ENCODE measurements at places on chromosomes 5 and 9.
A peak's percentile ranks its signal among the peaks of the same experiment; 100 is the strongest.

DNA sequence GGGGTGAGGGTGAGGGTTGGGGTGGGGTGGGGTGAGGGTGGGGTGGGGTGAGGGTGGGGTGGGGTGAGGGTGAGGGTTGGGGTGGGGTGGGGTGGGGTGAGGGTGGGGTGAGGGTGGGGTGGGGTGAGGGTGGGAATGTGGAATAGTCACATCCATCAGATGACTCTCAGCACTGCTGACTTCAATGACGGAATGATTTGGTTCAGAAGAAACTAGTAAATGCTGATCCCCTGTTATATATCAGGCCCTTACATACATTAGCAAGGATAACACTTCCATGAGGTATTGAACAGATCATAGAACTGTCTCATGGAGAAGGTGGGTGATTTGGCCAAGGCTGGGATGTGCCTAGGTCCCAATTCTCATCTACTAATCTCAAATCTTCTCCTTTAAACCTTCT is 24.5 kb upstream of the C5orf47 start:
- no peak for DNase-seq

DNA sequence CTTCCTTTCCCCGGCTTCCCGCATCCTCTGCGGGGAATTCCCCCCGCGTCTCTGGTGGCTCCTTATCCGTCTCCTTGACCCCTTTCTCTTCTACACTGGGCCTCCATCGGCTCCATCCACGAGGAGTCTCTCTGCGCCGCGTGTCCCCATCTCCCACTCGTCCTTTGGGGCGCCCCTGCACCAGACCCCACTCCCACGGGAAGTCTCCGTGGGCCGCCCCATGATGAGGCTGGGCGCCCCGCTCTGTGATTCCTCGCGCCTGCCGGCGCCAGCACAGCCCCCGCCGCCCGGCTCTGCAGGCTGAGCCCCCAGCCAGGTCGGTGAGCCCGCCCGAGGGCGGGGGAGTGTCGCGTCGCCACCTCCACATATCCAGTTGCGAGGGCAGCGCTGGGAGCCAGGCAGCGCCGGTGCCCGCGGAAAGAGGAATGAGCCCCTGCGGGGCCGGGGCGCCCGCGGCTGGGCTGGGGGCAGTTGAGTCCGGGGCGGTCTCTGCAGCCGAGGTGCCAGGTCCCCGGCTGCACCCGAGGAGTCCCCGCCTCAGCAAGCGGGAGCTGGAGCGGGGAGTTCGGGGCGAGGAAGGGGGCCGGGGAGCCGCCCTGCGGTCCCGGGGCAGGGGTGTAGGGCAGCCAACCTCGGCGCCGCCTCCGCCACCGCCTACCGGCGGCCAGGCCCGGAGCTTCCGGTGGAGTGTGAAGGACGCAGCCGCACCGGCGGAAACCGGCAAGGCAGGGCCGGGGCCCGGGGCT is 2.1 kb upstream of the TRAF1 start:
- DNase-seq, result peak; percentile 92

GRCh38 chr5:157952374-157952685 is 93.4 kb upstream of the CLINT1 start:
- DNase-seq, result no peak

DNA sequence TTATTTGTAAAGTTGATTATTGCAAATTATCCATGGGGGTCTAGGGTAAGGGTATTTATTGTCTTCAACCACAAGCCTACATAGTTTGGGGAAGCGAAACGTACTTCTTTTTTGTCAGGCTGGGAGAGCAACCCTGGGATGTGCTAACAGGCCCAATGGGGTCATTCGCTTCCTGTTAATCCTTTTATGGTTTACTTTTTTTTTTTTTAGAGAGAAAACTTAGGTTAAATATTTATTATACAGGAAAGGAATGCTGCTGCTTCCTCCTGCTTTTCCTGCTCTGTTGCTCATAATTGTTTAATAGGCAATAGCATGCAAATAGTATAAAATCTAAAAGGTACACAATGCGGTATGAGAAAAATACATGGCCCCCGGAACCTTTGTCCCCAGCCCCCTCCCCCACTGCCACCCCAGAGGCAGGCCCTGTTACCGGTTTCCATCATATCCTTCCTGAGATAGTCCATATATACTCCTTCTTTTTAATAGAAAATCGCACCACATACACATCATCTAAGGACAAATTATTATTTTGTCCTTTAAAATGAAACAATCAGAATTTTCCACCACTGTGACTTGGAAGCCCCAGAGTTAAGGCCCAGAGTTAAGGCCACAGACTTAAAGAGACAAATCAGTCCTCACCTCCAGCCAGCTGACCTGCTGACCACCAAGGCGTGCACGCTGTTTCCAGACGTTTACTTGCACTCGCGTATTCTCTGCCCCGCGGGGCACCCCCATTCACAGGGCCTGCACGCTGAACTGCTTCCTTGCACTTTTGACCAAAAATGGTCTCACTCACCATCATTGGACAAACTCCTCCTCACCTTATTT is 83.9 kb downstream of the NDFIP1 start:
- DNase-seq, result no peak

DNA sequence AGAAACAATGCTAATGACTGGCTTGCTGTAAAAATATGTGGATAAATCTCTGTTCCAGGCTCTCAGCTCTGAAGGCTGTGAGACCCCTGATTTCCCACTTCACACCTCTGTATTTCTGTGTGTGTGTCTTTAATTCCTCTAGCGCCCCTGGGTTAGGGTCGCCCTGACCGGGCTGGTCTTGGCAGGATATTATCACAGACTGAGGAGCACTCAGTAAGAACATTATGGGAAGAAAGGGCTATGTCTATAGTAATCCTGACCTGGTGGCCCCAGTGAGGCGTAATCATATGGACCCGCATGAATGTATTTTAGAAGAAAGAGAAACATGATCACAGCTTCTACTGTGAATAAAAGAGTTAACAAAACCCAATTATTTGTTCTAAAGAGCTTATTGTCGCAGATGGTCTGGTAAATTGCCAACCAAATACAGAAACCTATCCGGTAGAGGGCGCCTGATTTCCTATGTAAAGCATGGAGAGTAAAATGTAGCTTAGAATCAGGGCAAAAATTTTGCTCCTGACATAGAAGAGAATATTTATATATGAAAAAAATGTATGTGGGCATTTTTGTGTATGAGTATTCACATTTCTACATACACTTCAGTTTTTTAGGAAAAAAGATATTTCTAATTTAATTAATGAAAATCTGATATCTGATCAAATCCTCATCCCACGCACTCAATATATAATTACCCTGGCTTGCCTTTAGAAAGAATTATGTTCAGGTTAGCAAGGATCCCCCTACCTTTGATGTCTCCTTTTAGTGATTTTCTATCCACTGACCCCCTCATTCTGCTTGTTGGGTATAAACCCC is 5.8 kb upstream of the IFNA1 start:
- DNase-seq, result no peak

DNA sequence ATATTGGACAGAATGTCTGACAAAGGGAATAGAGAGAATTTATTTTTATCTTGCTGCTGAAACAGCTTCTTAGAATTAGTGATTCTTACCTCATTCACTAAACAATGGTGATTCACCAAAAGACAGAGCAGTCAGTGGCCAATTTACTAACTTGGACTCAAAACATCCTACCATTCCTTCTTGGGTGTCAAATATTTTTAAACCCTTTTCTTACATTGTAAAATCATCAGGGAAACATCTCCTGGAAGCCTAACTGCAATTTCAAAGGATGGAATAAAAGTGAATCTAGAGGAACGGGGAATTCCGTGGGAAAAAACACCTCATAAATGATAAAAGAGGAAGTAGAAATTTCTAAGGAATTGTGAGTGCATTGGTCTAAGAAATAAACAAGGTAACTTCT is 97.7 kb downstream of the LHFPL2 start:
- DNase-seq, result no peak

GRCh38 chr5:11234501-11234911 is 473.5 kb upstream of the DAP start:
- DNase-seq, result no peak

DNA sequence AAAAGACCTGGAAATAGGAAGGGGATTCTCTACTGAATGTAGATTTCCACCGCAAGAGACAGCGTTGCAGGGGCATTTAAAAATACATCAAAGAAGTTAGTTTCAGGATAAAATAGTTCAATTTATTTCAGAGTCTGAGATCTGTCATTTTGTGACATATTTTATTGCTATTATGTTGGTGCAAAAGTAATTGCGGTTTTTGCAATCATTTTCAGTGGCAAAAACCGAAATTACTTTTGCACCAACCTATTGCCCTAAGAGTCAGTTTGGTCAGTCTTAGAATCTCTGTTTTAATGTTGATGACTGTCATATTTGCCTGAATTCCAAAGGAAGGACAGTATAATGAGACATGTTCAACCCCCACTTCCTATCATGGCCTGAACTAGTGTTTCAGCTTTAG is 219.5 kb upstream of the CDH10 start:
- no peak for DNase-seq

- DNase-seq, result peak; percentile 66
Observed at GRCh38 chr5:60843386-60843935, 608 bp downstream of the ELOVL7 start.

GRCh38 chr5:55454282-55454681 is 80.5 kb downstream of the PLPP1 start:
- DNase-seq, result no peak

GRCh38 chr5:135262364-135262763 is 136.7 kb downstream of the MACROH2A1 start:
- no peak for DNase-seq

- DNase-seq, result no peak
Observed at GRCh38 chr5:72661405-72661804, 154.2 kb upstream of the ZNF366 start.

DNA sequence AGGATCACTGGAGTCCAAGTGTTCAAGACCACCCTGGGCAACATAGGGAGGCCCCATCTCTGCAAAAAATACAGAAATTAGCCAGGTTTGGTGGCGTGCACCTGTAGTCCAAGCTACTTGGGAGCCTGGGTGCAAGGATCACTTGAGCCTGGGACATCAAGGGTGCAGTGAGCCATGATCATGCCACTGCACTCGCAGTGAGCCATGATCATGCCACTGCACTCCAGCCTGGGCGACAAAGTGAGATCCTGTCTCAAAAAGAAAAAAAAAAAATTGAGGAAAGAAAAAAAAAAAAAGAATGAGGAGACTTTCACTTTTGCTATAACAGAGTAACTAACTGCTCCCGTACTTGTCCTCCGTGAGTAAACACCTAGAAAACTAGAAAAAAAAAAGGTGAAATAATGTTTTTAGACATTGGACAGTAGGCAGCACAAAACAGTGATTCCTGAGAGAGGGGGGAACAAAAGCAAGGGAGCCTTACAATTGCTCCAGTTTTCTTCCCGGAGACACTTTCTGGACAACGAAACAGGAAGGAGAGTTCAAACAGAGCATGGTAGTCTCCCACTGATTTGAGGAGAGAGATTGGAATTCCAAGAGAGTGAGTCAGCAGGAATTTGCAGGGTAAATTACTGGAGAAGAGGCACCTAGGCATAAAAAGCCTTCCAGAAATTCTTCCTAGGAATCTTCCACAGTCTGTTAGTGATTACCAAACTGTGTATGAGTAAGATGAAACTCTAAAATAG is 6.9 kb upstream of the ZBTB5 start:
- DNase-seq, result no peak

GRCh38 chr9:113657765-113658544 is 194.4 kb downstream of the RGS3 start:
- peak; percentile 85 for DNase-seq

- no peak for DNase-seq
Observed at GRCh38 chr5:74888117-74888516, 21.9 kb upstream of the FAM169A start.

DNA sequence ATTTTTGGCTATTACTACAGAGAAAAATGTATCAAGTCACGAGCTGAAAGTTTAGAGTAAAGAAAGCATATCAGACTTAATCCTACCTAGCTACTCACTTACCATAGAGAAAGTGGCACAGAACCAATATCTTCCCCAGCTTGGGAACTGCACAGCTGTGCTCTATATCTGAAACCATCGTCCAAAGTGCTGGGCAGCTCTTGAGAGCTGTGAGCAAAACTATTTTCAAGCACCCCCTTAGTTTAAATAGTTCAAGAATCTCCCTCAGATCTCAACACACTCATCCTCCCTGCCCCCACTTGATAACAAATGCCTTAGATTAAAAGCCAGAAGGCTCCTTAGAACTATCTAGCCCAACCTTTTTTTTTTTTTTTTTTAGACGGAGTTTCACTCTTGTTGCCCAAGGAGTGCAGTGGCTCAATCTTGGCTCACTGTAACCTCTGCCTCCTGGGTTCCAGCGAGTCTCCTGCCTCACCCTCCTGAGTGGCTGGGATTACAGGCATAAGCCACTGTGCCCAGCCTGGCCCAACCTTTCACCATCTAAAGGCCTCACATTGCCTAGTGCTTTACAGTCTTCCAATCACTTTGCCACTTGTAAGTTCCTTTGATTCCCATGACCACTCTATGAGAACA is 94.2 kb upstream of the APC start:
- no peak for DNase-seq

DNA sequence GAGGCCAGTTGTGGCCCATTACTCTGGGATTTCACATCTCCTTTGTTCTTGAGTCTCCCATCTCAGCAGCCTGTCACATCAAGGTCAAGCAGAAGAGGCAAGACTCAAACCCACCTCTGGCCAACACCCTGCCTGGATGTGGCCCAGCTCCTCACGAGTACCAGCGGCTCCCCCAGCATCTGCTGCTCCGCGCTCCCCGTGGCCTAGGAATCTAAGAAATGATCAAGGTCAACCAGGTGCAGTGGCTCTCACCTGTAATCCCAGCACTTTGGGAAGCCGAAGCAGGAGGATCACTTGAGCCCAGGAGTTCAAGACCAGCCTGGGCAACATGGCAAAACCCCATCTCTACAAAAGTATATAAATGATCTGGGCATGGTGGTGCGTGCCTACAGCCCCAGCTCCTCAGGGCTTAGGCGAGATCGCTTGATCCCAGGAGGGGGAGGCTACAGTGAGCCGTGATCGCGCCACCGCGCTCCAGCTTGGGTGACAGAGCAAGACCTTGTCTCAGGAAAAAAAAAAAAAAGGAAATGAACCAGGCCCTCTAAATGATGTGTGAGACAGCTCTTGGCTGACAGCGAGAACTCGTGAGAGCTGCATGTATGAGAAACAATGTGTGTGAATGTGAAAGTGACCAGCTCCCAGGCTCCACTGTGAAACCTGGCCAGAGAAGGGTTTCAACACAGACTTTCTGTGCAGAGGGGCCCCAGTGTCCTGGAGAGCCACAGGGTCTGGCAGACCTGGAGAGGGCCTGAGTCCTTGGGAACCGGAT is 61.6 kb upstream of the ANGPTL2 start:
- DNase-seq, result peak; percentile 61

GRCh38 chr9:78300209-78300608 is 3.3 kb downstream of the PSAT1 start:
- no peak for DNase-seq

- DNase-seq, result no peak
Observed at GRCh38 chr9:133607976-133608375, 1.2 kb downstream of the FAM163B start.

DNA sequence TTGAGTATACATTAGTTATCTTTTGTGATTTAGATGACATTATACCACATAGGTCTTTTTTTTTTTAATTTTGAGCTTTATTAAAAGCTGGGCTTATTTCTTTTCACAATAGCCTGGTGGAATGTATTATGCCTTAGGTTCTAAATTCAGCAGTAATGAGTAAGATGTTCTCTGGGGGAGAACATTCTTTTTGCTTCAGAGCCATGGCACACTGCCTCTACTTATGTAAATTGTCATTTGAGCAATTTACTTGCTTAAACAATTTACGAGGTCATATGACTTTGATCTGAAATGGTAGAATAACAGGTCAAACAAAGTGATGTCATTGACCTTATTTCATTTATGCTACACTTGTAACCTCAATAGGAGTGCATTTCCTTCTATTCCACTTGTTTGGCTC is 154.2 kb downstream of the FOCAD start:
- DNase-seq, result no peak

GRCh38 chr9:133795049-133795448 is 56.9 kb upstream of the SARDH start:
- DNase-seq, result no peak

GRCh38 chr5:135313405-135313804 is 85.6 kb downstream of the MACROH2A1 start:
- no peak for DNase-seq

Measured in upper lobe of right lung (tissue), 1 donor.